ENCODE measurements at places on chromosomes 11 and 22.
A peak's percentile ranks its signal among the peaks of the same experiment; 100 is the strongest.

DNA sequence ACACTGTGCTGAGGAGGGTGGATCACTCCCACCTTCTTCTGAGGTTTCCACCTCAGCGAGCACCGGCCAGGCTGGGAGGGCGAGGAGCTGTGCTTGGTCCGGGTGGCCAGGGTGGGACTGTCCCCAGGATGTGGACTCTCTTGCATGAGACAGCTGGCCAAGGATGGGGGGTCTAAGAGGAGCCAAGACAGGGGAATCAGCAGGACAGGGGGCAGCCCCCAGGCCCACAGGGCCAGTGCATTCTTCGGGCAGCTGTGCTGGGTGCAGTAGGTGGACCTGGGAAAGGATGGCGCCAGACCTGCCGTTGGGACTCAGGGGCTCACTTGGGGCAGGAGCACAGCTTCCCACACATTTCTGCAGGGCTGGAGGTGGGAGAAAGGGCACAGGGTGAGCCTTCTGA, 9.5 kb downstream of the APOBEC3A start:
- H3K4me1 ChIP-seq, result no peaks in the 10 kb centered on the region
- no peak overlapping the region for H3K4me3 ChIP-seq
- H3K36me3 ChIP-seq, result no peaks in the 10 kb centered on the region
- peaks cover 13% of the 10 kb centered on the region for H3K27me3 ChIP-seq
- H3K27ac ChIP-seq, result peak overlapping the region; percentile 83
- DNase-seq, result no peak

GRCh38 chr11:117181586-117182550, 3.3 kb downstream of the SIDT2 start:
- DNase-seq, result no peak
- peak overlapping the region; percentile 19 for H3K4me3 ChIP-seq
- no peaks in the 10 kb centered on the region for H3K27me3 ChIP-seq

DNA sequence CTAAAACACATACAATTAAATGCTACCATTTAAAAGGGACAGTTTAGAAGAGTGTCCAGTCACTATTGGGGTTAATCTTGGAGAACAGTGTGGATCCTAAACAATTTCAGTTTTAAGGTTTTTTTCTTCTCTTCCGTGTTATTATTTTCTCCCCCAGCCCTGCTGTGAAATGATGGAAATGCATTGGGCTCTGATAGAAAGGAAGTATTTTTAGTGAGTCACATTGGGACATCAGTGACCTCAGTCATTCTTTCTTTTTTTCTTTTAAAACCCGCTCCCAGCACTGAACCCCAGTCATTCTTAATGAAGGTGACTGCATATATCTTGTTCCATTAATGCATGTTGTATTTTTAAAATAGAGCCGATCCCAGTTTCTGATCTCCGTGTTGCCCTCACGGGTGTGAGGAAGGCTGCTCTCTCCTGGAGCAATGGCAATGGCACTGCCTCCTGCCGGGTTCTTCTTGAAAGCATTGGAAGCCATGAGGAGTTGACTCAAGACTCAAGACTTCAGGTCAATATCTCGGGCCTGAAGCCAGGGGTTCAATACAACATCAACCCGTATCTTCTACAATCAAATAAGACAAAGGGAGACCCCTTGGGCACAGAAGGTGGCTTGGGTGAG, 93.2 kb upstream of the OR4B1 start:
- peaks cover 11% of the 10 kb centered on the region for H3K36me3 ChIP-seq
- no peak overlapping the region for H3K4me3 ChIP-seq
- no peak overlapping the region for H3K27ac ChIP-seq
- H3K4me1 ChIP-seq, result peaks cover 3% of the 10 kb centered on the region

DNA sequence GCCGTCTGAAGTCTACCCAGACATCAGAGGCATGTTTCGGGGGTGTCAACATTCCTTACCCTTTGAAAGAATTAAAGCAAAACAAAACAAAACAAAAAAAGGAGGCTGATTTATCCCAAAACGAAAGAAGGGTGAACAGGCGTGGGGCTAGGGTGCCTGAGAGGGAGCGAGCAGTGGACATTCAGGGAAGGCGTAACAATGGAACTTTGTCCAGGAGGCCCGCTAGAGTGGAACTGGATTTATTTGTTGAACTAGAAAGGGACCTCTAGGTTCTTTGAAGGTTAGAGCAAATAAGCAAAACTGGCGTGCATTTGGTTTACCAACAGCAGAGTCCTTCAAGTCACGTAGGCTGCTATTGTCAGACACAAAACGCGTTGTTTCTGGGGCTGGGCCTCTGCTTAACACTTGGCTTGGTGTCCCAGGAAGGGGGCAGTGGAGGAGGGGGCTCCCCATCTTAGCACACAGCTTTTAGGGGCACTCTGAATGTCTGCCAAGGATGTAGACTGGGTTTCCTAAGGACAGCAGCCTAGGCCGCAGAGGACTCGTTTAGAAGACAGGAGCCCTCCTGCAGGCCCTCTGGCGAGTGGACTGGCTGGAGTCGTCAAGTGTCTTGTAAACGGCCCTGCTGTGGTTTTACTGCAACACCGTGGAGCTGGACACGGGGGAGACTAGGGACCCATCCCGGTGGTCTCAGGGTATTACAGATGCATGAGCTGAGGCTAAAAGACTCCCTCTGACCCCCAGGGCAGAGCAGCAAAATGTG, 203.7 kb upstream of the SORL1-AS1 start:
- peak; percentile 9 for DNase-seq
- peak overlapping the region; percentile 96 for H3K27ac ChIP-seq
- no peaks in the 10 kb centered on the region for H3K36me3 ChIP-seq
- peaks cover 39% of the 10 kb centered on the region for H3K4me1 ChIP-seq

Data from neural crest cell (in vitro differentiated cells).